ENCODE measurements at places on chromosomes 2 and 18.

GRCh38 chr18:41666231-41666630 is 288.8 kb upstream of the PIK3C3 start:
- no peak for DNase-seq

DNA sequence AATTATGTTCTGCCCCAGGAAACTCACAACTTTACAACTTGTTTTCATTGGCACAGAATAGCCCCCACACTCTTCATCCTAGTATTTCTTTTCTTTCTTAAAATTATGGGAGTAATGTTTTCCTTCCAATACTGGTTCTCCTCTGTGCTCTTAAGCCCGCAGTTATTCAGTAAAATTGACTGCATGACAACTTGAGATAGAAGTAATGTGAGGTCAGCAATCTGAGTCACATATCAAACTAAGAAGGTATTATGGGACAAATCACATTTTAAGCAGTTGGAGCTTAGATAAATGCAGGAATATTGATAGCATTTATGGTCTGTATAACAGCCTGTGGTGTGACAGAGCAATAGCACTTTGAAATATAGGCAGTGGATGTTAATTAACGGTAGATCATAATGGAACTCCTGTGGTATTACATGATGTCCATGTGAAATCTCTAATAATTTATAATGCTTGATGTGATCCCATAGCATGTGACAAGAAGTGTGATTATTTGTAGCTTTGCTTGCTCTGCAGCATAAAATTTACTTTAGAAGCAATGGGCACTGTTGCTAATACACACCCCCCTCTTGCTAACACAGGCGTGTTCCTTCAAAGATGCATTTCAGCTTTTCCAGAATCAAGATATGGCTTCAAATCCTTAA is 351.4 kb upstream of the CDH20 start:
- no peak for DNase-seq

GRCh38 chr2:109340381-109340780 is 211.4 kb downstream of the SH3RF3 start:
- no peak for DNase-seq

GRCh38 chr2:125643585-125643984 is 1012.4 kb upstream of the GYPC start:
- no peak for DNase-seq

DNA sequence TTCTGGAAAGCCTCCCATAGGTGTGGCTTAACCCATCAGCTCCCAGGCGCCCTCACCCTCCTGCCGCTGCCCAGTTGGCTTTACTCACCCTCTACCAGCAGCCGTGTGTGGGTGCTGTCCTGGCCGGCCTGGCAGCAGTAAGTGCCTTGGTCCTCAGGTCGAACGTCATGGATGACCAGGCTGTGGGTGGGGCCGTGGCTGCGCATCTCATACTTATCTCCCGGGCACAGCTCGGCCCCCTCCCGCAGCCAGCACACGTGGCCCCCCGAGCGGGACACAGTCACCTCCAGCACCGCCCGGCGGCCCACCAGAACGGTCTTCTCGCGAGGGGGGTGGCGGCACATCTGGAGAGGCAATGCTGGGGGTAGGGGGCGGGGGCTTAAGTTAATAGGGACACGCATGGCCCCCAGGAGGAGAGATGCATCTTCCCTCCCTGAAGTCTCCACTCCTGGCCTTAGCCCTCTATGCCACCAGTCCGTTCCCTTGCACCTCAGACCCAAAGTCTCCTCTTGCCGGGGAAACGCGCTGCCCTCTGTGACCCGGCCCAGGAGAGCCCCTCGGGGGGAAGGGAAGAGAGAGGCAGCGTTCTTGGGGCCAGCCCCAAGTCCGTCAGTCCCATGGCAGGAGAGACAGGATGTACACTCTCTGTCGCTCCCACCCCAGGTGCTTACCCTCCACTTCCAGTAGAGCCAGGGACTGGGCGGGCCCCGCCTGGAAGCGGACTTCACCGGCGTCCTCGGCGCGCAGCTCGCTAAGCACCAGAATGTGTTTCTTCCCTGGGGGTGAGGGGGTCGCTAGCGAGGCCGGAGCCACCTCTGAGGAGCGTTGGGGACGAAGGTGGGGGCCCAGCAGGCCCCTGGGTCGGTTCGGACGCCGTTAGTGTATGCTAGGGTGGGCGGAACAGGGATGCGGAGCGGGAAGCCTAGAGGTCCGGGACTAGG is 7.9 kb downstream of the TMEM198 start:
- DNase-seq = no peak

GRCh38 chr18:1797235-1797634 is 774.1 kb downstream of the METTL4 start:
- DNase-seq = peak; percentile 76

- DNase-seq = no peak
These were observed 27.8 kb downstream of the RAB31 start for GRCh38 chr18:9735879-9736278.

DNA sequence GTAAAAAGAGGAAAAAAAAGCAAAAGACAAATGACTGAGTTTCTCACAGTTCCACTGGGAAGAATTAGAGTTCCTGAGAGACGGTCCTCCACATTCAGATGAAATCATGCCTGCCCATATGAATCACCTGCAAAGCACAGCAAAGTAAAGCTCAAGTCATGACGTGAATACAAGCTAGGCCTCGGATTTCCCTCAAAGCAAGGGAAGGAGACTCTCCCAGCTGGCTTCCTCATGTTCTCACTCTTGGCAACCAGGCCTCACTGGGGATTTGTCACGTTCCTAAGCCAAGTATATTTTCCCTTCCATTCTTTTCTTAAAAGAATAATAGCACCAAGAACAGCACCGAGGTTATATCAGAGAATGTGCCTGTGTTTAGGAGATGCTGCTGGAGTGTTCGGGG is 47.0 kb downstream of the CYP27C1 start:
- DNase-seq = no peak

DNA sequence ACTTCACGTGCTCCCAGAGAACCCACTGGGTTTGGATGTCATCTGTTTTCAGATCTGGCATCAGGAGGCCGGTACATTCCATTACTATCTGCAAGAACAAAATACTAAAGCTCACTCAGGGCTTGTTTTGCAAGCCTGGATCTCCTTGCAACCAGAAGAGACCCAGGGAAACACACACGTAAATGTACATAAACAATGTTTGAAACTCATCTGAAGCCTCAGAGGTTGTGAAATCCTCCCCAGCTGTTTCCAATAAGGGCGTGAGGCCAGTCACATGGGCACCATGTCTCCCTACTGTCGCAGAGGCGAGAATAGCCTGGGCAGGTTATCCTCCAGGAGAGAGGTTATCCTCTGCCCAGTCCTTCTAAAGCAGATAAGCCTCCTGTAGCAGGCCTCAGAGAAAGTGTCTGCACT is 186.9 kb downstream of the GFPT1 start:
- no peak for DNase-seq

GRCh38 chr2:8685697-8686358 is 4.0 kb downstream of the ID2 start:
- peak; percentile 68 for DNase-seq

- DNase-seq = no peak
These were observed 127.3 kb upstream of the TACR1 start for GRCh38 chr2:75326645-75327044.

GRCh38 chr2:25587361-25587760 is 86.0 kb downstream of the DTNB start:
- no peak for DNase-seq

GRCh38 chr2:201795607-201796477 is 10.5 kb upstream of the CDK15 start:
- DNase-seq = peak; percentile 33

DNA sequence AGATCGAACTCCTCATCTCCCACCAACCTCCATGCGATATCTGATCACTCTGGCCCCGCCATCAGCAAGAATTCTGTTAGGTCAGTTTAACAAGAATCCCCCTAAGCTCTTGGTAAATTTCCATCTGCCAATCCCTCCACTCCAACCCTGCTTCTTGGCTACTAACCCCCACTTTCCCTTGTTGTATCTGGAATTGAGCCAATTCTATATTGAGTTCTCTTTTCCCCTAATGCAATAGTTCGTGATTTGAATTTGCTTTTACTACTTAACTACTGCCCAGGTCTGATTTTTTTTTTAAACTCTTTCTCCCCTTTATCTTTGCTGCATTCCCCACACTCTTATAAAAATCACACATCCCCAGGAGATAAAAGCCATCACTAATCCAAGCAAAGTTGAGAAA is 159.3 kb upstream of the STK17B start:
- DNase-seq = no peak

GRCh38 chr2:64133828-64134227 is 10.4 kb downstream of the PELI1 start:
- no peak for DNase-seq

GRCh38 chr2:219437141-219437540 is 2.5 kb downstream of the SPEG start:
- DNase-seq = no peak

GRCh38 chr2:3745920-3746319 is 42.5 kb downstream of the DCDC2C start:
- no peak for DNase-seq

GRCh38 chr2:68155618-68156017 is 2.1 kb upstream of the PNO1 start:
- DNase-seq = no peak

DNA sequence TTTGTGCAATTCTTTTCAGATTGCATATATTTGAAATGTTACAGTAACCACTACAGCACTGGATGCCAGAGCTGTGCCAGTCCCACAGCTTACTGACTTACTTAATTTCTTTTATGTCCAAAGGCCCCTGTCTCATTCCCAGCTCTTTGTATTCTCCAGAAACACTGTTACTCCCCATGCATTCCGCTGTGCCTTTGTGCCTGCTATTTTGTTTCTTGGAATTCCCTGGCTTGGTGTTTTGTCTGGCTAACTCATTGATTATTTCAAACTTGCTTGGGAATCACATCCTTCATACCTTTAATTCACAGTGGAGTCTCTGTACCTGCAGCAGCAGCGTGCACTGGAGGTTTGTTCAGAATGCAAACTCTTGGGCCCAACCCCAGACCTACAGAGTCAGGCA is 601.9 kb upstream of the DDX18 start:
- no peak for DNase-seq

- DNase-seq = no peak
These were observed 123.8 kb downstream of the CAPN13 start for GRCh38 chr2:30683236-30683956.

GRCh38 chr2:156219491-156220100 is 112.9 kb downstream of the NR4A2 start:
- no peak for DNase-seq

Measured in MM.1S (cell line).